A549 (cell line): ENCODE measurements at places on chromosomes 16 and 17. TPM values are rescaled to one million over a fixed set of nuclear protein-coding genes. Genes with fewer than 3 reads are reported as not detected.

DNA sequence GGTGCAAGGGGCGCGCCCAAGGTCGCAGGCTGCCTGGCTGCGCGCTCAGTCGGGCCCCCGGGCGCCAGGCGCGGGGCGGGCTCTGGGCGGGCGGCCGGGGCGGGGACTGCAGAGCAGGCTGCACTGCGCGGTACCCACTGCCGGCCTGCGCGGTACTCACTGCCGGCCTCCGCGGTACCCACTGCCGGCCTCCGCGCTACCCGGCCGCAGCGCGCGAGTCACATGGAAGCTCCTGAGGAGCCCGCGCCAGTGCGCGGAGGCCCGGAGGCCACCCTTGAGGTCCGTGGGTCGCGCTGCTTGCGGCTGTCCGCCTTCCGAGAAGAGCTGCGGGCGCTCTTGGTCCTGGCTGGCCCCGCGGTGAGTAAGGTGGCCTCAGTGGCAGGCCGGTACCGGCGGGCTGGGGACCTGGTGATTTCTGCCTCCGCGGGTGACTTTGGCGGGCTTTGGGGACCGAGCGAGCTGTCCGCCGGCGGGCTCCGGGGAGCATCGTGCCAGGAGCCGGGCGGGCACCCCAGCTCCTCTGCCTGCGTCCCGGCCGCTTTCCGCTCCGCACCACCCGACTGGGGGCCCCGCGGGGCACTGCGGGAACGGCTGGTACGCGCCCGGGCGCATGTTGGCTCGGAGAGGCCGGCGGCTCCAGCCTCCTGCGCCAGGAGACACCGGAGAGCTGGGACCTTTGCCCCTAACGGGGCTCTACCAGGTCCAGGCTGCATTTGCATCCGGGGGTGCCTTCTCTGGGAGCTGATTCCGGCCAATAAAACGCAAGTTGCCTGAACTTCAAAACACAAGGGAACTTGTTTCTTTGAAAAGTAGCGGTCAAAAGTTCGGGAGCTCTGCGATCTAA is at the start of gene SLC47A1:
Gene SLC47A1, plus strand, starts transcription at position 137 of the 844 bp plus-strand sequence. Its CDS starts 86 bp downstream, at position 223.
- DNase-seq = peak; percentile 72

GRCh38 chr16:88505405-88506082 is 52.5 kb downstream of the ZFPM1 start:
- DNase-seq = peak; percentile 69

GRCh38 chr17:61159221-61159814 is 240.3 kb upstream of the TBX2 start:
- no peak for DNase-seq

DNA sequence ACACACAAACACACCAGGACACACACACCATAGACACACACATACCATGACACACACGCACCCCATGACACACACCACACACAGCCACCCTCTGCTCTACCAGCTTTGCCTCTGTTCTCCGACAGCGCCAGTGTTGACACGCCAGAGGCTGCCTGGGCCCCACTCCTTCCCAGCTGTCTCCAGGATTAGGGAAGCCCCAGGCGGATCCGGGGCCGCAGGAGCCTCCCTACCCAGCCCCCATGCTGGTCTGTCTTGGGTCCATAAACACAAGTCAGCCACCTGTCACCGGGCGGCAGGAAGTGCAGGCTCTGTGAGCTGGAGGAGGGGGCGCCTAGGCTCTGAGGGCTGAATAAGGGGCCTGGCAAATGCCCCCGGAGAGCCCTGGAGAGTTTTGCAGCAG is 10.5 kb downstream of the TBC1D16 start:
- DNase-seq = no peak

- DNase-seq = no peak
Measured at GRCh38 chr16:51057102-51057793, 93.8 kb downstream of the SALL1 start.

DNA sequence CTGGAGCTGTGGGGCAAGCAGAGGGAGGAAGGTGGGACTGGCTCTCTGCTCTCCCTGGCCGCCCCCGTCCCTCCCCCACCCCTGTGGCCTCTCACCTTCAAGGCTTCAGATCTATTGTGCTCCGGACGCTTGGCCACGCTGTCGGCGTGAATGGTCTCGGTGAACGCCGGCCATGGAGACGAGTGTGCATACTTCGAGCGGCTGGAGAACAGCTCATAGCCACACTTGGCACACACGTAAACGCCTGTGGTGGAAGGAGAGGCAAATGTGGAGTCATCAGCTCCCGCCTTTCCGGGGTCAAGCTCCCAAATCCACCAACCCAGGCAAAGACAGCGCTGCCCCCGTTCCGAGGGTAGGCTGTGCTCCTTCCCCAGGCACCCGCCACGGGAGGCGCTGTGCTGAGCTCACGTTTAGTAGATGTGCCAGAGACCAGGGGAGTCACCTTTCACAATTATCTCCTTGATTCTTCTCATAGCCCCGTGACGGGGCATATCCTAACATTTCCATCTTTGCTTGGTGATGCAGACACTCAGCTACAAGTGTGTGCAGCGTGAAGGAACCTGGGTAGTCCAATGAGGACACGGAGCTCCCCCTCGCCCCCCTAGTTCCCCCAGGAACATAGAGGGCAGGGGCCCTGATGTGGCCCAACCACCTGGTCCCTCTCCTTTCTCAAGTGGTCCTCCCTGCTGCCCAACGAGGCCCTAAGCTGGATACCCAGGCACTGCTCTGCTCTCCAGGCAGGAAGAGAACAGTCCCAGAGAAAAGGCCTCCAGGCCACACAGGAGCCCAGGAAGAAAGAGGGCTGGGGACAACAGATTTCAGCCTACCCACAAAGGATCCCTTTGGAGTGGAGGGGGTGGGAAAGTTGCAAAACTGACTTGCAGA is 1.6 kb downstream of the MSRB1 start:
- DNase-seq = no peak

GRCh38 chr17:37425268-37425667 is 18.6 kb downstream of the TADA2A start:
- DNase-seq = no peak

DNA sequence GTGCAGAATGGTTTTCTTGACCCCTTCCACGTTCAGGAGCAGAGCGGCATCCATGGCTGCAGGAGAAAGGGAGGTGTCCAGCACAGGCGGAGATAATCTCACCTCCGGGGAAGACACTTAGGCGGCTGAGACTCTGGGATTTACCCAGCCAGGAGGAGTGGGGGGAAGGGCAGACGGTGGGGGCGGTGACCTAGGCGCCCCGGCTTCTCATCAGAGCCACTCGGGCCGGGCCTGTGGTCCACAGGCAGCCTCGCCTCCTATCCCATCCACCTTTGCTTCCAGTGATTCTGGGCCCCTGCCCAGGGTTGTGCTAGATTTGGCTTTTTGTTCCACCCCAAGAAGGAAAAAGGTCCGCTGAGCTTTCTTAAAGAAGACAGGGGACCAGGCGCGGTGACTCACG is at the start of gene AIPL1:
Gene AIPL1, minus strand, starts transcription at position 71 of the 400 bp plus-strand sequence. Its CDS starts 17 bp downstream, at position 54.
- no peak for DNase-seq

The KRTAP1-5 gene
- not detected in 3 replicates for polyA plus RNA-seq

- no peak for DNase-seq
Measured at GRCh38 chr16:47617732-47618131, 156.6 kb downstream of the PHKB start.

GRCh38 chr17:13631529-13631928 is 29.8 kb upstream of the HS3ST3A1 start:
- DNase-seq = no peak
